ENCODE measurements at places on chromosomes 13 and 19.

DNA sequence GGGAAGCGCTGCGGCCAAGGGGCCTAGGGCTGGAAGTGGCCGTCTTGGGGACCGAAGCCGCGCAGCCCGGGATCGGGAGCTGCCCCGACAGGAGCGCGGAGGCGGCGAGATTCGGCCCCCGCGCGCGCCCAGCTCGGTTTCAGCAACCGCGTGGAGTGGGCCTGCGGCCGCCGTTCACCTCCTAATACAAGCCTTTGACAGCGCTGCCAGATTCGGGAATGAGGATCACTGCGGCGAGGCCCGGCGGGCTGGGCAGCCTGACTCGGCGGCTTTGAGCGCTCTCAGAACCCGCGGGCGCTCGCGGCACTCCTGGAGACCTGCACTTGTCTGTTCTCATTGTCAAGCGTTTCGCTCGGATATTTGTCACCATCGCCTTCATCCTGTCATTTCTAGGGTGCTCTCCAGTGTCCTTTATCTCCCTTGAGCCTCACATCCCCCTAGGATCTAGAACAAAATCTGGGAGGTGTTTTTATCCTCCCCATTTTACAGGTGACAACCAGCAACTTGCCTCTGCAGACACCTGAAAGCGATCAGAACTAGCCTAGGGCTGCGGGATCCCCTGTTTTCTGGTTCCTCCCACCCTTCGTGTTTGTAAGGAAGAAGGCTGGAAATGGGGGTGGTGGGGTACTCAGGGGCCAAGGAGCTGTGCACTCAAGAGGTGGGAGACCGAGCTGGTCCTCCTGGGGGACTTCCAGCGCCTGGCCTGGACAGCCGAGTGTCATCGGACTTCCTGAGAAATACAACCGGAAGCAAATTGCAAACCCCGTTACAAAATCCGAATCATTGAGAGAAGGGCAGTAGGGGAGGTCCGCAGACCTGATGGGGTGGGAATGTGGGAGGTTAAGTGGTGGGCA lies 1.5 kb upstream of the CDX2 start:
- no peak for DNase-seq

- no peak for DNase-seq
These were observed 34.9 kb upstream of the POMP start for GRCh38 chr13:28623782-28624706.

DNA sequence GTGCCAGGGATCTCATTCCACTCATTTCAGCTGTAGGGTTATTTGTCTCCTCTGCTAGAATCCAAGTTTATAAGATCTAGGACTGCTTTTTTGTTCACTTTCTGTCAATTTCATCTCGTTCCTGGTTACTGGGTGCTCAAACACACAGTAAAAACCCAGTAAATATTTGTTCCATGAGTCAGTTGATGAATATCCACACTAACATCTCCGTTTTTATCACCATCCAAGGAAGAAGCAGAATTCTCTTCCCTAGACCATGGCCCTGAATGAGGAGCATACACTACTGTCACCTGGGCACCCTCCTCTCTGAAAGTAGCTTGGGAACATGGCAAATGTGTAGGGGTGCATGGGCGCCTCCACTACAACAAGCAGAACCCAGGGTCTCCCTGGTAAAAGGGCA lies 390.8 kb downstream of the FOXO1 start:
- no peak for DNase-seq

- DNase-seq: peak; percentile 84
These were observed 23.3 kb downstream of the NOTCH3 start for GRCh38 chr19:15177269-15178116.

- DNase-seq: no peak
These were observed 426 bp downstream of the KLC3 start for GRCh38 chr19:45340899-45341453.

GRCh38 chr19:12821761-12822160 lies 12.6 kb downstream of the RTBDN start:
- DNase-seq: no peak

DNA sequence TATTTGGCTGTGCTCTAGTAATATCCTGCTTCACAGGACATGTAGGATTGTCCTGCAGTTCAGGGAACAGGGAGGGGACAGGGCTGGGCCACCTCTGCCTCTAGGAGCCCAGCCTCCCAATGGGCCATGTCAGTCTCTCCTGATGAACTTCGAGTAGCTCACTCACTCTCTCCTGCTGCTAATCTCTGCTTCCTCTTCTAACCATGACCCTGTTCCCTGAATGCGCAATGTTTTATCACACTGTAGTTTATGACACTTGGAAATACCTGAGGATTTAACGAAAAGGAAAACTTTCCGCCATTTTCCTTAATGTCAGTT lies 9.2 kb downstream of the PARP4 start:
- DNase-seq: no peak

DNA sequence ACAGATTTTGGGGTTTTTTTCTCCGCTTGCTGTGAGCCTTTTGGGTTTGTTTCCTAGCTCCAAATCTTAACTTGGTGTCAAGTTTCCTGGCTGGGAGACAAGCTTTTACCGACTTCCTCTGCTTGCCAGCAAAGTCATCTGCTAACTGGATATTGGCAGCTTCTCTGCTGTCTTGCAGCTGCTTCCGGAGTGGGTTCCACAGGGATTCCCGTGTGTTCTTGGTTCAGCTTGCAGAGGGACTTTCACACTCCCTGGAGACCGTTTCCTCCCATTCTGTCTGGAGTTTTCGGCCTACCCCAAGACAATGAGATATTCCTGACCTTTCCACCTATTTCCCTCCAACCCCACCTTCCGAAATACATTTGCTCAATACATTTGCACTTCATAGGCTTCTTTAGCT lies 2.2 kb upstream of the COLGALT1 start:
- DNase-seq: no peak

- DNase-seq: no peak
These were observed 2.1 kb upstream of the ATP12A start for GRCh38 chr13:24678151-24678550.
